SJSA1 (cell line): ENCODE measurements at places on chromosomes 5 and 9. TPM values are rescaled to one million over a fixed set of nuclear protein-coding genes. Genes with fewer than 3 reads are reported as not detected.

- H3K4me1 ChIP-seq, result no peaks in the 10 kb centered on the region
- H3K27me3 ChIP-seq, result no peaks in the 10 kb centered on the region
- no peak overlapping the region for H3K27ac ChIP-seq
- no peak overlapping the region for H3K4me3 ChIP-seq
- DNase-seq, result no peak
Observed at GRCh38 chr5:98827161-98827560, 53.7 kb downstream of the RGMB start.

Gene CCDC171
- 0.47 and 0.53 TPM in 2 replicates for total RNA-seq

Gene C8G
- total RNA-seq, result not detected in 2 replicates

DNA sequence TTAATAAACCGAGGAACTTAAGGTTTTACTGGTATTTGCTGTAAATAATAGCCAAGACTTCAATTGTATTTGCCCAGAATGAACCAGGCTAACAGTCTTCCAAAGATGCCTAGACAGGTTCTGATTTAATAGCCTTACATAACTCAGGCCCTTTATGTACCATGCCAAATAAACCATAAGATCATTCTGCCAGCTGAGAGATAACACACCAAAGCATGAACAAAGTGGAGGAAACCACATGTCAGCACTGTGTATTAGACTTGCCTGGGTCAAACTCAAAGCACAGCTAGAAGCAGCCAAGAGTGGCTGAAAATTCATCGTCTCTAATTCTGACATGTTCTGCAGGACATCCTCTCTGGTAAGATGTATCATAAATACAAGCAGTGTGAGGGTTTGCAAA lies 319.3 kb upstream of the ZNF608 start:
- H3K27me3 ChIP-seq, result no peaks in the 10 kb centered on the region
- no peak overlapping the region for H3K27ac ChIP-seq
- no peak for DNase-seq

DNA sequence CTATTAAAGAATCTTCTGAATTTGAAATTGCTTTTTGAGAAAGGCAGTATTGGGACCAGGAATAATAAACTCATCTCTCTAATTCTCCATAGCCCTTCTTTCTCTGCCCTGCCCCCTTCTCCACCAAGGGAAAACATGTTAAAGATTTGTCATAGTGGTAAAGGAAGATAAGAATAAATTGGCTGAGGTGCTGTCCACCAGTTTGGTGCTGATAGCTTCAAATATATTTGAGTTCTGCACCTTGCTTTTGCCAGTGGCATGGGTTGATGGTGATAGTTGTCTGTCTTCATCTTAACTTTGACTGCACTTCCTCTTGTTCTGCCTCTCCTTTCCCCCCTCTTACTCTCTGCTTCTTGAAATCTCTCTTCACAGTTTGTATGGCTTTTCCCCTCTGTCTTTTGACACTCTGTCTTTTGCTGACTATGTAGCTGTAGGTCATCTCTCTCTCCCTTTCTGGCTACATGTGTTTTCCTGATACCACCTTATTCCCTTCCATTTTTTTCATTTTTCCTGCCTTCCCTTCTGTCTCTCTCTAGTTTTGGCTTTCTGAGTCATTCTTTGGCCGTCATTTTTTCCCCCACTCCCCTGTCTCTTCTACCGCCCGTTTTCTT lies 56.6 kb downstream of the NDUFS4 start:
- H3K27me3 ChIP-seq, result no peaks in the 10 kb centered on the region
- no peak overlapping the region for H3K4me3 ChIP-seq
- no peak overlapping the region for H3K27ac ChIP-seq
- H3K4me1 ChIP-seq, result no peaks in the 10 kb centered on the region

GRCh38 chr9:131447148-131447547 lies 53.3 kb downstream of the PRRC2B start:
- no peaks in the 10 kb centered on the region for H3K27me3 ChIP-seq
- no peak for DNase-seq
- H3K27ac ChIP-seq, result no peak overlapping the region
- no peaks in the 10 kb centered on the region for H3K4me1 ChIP-seq
- H3K36me3 ChIP-seq, result peaks cover 88% of the 10 kb centered on the region

- no peaks in the 10 kb centered on the region for H3K36me3 ChIP-seq
- H3K4me1 ChIP-seq, result peaks cover 39% of the 10 kb centered on the region
- H3K27ac ChIP-seq, result peak overlapping the region; percentile 92
- no peaks in the 10 kb centered on the region for H3K27me3 ChIP-seq
Observed at GRCh38 chr9:130421802-130422276, 22.9 kb upstream of the ASS1 start.

DNA sequence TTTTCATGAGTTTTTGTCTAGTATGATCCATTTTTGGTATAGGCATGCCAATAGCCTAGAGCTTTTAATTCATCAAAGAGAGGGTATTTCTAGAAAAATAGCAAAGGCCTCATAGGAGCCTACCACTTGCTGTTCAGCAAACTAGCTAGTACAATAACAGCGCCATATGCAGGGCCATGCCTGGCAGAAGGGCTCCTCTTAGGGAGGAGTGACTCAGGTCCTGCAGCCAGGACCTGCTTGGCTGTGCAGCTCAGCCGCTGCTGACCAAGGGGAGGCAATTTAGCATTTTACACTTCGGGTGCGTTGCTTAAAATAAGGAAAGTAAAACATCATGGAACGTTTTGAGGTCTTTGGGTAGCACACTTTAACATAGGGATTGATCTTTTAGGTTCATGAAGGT lies 100.6 kb downstream of the TRIO start:
- H3K36me3 ChIP-seq, result no peaks in the 10 kb centered on the region
- no peak for DNase-seq
- H3K4me1 ChIP-seq, result peaks cover 24% of the 10 kb centered on the region
- no peak overlapping the region for H3K27ac ChIP-seq
